GM23248 (cell line): ENCODE measurements at places on chromosomes 1 and 21. TPM values are rescaled to one million over a fixed set of nuclear protein-coding genes. Genes with fewer than 3 reads are reported as not detected.

- DNase-seq: no peak
Observed at GRCh38 chr1:81406292-81406999, 394.3 kb upstream of the ADGRL2 start.

DNA sequence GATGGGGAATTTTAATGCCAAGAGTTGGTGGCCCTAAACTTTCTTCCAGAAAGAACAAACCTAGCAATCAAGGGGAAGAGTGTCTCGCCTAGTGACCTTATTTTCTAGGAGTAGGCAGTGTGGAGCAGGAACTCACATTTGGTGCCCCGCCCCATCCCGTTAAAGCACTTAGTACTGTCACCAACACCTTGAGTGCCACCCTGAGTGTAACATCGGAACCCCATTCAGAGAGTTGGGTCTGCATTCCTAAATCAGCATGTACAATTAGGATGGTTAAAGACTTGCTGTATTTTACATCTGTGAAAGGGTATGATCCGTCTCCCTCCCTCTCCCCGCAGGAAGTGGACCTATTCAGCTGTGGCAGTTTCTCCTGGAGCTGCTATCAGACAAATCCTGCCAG lies 15.5 kb downstream of the ETS2 start:
- no peak for DNase-seq

GRCh38 chr21:22941779-22942490 lies 1943.7 kb downstream of the NCAM2 start:
- DNase-seq: no peak

DNA sequence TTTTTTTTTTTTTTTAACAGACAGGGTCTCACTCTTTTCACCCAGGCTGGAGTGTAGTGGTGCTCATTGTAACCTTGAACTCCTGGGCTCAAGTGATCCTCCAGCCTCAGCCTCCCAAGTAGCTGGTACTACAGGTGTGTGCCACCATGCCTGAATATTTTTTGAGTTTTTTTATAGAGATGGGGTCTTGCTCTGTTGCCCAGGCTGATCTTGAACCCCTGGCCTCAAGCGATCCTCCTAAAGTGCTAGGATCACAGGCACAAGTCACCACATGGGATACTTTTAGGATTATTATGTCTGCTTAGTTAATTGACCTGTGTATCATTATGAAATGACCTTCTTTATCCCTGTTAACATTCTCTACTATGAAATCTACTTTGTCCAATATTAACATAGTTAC lies 38.0 kb downstream of the RASSF5 start:
- no peak for DNase-seq

- peak; percentile 20 for DNase-seq
Observed at GRCh38 chr1:37036667-37037053, 2.3 kb upstream of the GRIK3 start.

- peak; percentile 42 for DNase-seq
Observed at GRCh38 chr1:40478276-40478675, 1.2 kb downstream of the ZFP69 start.

GRCh38 chr1:15276691-15277446 lies 29.8 kb downstream of the FHAD1 start:
- no peak for DNase-seq

GRCh38 chr21:41827951-41828883 lies 50.9 kb downstream of the PRDM15 start:
- DNase-seq: peak; percentile 18

DNA sequence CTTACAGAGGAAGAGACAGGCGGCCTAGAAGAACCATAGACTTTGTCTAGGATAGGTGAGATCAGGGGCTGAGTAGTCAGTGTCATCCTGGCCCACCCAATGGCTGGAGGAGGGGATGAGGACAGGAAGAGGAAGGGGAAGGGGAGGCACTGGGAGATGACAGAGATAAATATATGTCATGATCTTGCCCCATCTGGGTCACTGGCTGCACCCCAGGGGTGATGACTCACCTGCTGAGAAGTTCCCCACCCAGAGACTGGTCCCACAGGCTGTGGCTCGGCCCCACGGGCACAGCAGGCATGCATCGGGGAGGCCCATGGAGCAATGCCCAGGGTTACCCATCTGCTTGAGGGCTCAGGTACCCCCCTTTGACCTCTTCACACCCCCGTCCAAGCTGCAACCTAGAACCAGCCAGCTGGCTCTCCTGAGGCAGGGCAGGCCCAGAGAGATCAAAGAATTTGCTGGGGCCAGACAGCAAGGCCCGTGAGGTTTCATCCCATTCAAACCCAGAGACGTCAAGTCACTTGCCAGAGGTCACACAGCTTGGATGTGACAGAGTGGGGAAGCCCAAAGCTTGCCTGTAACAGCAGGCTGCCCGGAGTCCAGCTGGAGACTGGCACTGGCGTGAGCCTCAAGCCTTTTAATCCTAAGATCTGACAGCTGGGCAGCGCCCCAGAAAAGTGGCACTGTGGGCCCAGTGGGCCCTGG lies 34.7 kb upstream of the CASZ1 start:
- DNase-seq: peak; percentile 71

DNA sequence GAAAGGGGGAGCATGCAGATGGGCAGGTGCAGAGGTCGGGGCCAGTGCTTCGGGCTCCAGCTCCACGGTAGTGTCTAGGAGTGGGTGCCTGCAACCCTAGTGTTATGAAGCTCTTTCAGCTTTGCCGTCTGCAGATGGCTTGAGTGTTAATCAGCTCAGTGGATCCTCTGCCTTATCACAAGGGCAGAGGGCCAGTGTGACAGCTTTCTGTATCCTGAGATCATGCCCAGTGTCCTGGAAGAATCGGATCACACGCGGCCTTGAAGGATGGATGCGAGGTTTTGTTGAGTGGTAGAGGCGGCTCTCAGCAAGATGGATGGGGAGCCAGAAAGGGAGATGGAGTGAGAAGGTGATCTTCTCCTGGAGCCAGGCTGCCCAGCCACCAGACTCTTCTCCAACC lies 25.5 kb upstream of the C1orf146 start:
- DNase-seq: no peak

The DCST2 gene
- total RNA-seq: not detected in 2 replicates

The RIPK4 gene
- total RNA-seq: 0.54 and 1.0 TPM in 2 replicates

The NCAM2 gene
- total RNA-seq: 1.0 and 1.3 TPM in 2 replicates

The PTCH2 gene
- 0.11 and 0.13 TPM in 2 replicates for total RNA-seq

The GLMN gene
- total RNA-seq: 10.7 and 13.0 TPM in 2 replicates

The LIN28A gene
- not detected in 2 replicates for total RNA-seq
